NCI-H2081 treated with DMSO at 0.1 percent for 48 hours (cell line): ENCODE measurements at places on chromosomes 1 and 21.

DNA sequence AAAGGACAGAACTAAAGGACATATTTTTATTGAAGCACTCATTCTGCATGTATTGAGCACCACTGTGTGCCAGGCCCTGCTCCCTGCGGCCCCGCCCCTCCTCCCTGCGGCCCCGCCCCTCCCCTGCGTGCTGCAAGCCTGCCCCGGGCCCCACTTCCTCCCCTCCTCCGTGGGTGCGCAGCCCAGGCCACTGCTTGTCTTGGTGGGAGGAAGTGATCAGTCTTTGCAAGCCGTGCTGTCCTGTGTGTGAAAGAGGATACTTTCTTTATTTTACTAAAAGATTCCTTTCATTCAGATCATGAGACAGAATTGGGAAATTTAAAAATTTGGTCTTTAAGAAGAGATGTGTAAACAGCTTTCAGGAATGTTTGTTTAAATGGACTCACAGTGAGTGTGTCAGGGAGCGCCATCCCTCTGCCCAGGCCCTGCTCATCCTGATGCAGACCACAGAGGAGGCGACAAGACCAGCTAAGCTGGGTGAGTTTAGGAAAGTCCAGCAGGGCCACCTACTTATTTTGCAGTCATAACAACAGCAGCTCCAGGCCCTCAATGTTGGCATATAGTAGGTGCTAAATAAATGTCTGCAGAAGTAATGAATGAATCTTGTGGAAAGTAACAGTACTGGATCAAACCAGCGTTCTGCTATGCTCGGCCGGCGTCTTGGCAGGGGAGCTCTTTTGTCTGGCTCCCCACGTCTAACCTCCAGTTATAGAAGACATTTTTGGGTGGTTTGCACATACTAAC lies 88.3 kb upstream of the SELENON start:
- DNase-seq = no peak

- DNase-seq = no peak
Measured at GRCh38 chr1:82704966-82705365, 904.2 kb downstream of the ADGRL2 start.

DNA sequence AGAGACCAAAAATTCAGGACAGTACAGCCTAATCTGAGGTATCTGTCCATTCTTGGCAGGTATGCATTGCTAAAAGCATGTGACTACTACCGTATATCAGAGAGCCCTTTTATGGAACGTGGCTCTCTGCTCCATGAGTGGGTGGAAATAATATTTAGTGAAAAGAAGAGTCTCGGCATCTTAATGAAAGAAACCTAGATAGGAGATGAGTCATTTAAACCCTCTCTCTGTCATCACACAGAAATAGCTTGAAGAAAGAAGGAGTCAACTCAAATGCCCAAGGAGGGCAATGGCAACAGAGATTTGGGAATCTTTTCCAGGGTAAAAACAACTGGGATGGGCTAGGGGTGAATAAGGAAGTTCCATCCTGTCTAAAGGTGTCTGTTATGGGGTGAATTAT lies 528.2 kb downstream of the SMYD3 start:
- no peak for DNase-seq

DNA sequence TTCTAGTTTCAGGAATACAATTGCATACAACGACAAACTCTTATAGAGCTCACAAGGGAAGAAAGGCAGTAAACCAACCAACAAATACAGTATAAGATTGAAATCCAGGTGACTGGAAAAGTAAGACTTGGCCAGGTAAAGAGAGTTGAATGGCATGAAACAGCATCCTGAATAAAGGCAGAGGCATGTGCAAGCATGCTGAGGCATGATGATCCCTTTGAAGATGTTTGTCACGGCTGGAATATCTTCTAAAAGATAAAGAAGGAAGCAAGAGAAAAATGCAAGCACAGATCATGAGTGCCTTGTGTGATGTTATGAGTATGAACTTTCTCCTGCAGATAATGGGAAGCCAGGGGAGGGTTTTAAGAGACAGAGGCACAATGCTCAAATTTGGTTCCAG lies 83.3 kb upstream of the SPATA6 start:
- no peak for DNase-seq

DNA sequence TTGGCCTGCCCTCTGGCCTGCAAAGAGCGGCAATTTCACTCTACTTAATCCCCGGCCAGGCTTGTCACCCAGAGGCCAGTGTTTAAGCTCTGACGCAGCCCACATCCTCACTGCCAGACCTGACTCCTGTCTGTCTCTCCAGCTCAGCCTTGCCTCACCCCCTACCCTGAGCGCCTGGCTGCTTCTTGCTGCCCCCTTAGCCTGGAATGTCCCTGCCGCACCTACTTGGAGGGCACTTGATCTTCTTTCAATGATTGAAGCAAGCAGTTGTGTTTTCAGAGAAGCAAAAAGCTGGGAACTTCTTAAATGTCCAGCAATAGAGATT lies 87.4 kb upstream of the ZBTB40 start:
- DNase-seq = no peak

DNA sequence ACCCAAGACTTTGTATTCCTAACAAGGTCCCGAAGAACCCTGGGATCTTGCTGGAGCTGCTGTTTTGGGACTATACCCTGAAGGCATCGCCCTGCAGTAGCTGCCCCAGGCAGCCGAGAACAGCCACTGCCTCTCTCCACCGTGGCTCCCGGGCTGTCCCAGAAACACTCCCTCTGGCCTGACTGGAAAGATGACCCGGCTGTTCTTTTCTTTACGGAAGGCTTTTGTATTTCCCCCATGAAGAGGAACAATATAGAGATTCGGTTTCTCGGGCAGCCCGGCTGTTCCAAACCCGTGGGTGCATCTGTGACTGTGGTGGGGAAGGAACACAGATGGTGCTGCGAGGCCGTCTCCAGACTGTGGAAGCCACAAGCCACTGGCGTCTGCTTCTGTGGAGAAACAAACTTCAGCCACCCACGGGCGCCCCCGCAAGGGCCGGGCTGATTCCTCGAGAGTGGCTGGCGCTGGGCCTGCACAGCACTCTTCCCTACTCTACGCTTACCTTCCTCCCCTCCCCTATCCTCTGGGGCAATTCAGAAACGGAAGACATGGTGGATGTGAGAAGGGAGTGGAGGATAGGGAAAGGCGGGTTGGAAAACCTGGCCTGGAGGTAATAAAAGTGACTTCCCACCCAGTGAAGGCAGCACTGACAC lies 33.7 kb upstream of the VASH2 start:
- no peak for DNase-seq

DNA sequence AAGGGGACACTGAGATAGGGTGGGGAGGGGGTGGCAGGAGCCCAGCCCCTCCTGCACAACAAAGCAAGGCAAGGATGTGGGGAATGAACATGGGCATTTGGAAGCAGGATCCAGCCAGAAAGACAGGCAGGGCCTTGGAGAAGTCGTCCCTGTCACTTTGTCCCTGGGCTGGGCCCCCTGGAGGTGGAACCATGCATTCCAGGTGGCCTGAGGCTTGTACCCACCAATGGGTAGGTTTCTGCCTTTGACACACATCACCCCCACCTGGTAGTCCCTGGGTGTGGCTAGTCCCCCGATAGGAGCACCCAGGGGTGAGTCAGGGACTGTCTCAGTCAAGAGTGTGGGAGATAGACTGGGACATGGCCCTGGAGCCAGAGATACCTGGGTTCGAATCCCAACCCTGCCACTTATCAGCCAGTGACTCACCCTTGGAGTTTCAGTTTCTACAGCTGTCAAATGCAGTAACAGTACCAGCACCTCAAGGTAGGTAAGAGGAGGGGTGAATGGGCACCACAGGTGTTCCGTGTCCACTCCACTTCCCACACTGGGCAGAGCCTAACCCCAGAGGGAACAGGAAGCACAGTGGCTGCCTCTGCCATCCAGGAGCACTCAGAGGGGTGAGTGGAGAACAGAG lies 10.0 kb downstream of the PLA2G2D start:
- no peak for DNase-seq

GRCh38 chr21:45539046-45539795 lies 3.0 kb downstream of the SLC19A1 start:
- no peak for DNase-seq

DNA sequence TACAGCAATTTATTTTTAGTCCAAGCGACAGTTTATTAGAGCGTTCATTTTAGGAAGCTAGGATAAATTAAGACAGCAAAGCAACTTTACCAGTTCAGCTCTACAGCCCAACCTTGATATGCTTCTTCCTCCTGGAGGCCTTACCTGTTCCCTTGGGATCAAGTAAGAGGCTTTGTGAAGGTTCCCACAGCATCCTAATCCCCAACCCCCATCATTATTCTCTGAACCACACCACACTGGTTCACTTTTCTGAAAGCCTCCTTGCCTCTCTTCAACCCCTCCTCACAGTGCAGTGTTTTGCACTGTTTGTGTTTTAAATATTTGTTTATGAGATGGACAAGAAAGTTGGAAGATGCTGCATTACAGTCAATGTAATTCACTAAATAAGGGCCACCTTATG lies 126.3 kb upstream of the CXADR start:
- DNase-seq = no peak

GRCh38 chr1:164587617-164588501 lies 28.9 kb downstream of the PBX1 start:
- DNase-seq = no peak

DNA sequence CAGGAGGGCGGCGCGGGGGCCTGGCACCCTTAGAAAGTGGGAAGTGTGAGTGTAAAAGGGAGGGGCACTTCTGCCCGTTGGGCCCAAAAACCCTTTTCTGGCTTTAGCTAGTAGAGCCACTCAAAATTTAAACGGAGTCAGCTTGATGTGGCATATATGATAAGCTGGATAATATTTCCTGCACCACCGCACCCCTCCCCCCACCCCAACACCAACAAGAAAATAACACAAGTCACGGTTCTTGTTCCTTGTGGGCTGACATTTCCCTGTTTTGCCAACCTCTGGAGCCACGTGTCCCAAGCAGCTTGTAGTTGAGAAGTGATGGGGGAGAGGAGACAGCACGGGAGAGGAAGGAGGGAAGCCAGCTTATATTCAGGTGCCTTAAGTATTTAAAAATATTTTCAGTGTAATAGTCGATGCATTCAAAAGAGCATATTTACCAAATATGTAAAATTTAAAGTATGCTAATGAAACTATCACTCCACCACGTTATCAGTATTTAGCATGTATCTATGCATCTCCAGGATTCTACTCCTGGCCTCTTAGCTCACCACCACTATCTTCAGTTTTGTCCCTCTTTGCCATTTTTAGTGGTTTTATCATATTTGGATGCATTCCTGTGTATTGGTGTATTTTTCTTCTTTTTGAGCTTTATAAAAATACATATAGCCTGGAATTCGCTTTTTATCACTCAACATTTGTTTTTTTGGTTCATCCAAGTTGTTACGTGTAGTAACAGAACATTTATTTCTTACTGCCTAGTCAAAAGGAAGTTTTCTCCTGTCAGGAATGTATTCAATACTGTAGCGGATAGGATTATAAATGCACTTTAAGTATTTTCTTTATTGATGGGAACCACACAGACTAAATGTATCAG lies 773 bp upstream of the DDX59 start:
- peak; percentile 49 for DNase-seq

DNA sequence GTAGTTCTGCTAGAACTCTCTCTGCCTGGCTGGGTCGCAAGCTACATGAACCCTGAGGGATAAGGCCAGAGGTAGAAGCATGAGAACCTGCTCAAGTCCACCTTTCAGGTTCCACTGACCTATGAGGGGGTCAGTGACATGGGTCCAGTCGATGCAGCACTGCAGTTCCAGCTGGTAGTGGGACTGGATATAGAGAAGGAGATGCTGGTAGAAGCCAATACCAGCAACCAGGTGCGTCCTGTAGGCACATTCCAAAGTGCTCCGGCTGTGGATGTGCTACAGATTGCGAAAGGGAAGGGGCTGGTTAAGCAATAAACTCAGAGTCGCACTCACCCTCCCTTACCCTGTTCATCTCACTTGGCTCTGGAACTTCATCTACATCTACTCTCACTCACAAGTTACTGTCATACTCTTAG lies 5.7 kb downstream of the SMG5 start:
- DNase-seq = no peak
